Type B pancreatic cell (in vitro differentiated cells): ENCODE measurements at places on chromosomes 7 and 10.

DNA sequence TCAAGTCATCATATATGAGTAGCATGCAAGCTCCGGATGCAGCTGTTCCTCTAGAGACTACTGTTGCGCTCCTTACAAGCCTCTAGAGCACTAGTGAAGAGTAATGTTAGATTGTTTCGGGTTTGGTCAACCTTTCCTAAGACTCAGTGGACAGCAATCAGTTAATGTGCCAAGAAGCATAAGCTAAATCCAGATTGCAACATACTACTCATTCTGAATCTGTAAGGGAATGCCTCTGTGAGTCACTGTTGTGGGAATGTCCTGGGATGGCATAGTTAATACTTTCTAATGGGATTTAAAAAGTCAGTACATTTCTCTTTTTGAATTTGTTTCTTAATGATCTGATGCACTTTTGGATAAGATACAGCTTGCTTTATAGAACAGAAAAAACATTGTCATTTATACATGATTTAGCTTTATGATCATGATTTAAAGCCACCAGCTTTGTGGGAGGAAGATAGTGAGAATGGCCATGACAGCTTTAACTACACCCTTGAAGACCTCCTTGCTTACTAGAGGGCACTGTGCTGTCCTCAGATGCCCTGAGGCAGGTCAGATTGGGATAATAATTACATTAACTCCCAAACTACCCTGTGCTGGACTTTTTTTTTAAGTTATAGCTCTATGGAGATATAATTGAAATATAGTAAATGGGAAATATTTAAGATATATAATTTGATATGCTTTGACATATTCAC, 138.4 kb downstream of the SDK1 start:
- H3K4me1 ChIP-seq = no peaks in the 10 kb centered on the region
- H3K36me3 ChIP-seq = peaks cover 8% of the 10 kb centered on the region
- no peak overlapping the region for H3K27ac ChIP-seq
- H3K4me3 ChIP-seq = no peak overlapping the region
- DNase-seq = no peak
- H3K27me3 ChIP-seq = no peaks in the 10 kb centered on the region

DNA sequence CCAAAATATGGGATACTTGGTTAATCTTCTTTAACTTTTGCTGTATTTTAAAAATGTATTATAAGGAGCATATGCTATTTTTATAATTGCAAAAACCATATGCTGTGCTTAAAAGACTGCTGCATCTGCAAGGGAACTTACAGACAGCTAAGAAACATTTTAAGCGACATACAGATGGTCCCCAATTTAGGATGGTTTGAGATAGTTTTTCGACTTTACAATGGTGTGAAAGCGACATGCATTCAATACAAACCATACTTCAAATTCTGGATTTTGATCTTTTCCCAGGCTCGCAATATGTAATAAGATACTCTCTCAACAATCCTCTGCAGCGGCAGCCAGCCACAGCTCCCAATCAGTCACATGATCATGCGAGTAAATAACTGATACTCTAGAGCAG, 73.2 kb downstream of the SHTN1 start:
- no peaks in the 10 kb centered on the region for H3K4me1 ChIP-seq
- DNase-seq = no peak
- H3K4me3 ChIP-seq = no peak overlapping the region
- no peaks in the 10 kb centered on the region for H3K27me3 ChIP-seq
- H3K27ac ChIP-seq = no peak overlapping the region

GRCh38 chr7:149261316-149261828, 624 bp upstream of the ZNF783 start:
- no peaks in the 10 kb centered on the region for H3K4me1 ChIP-seq
- DNase-seq = no peak
- peaks cover 8% of the 10 kb centered on the region for H3K36me3 ChIP-seq
- peak overlapping the region; percentile 88 for H3K27ac ChIP-seq
- peak overlapping the region; percentile 89 for H3K4me3 ChIP-seq

- H3K4me1 ChIP-seq = no peaks in the 10 kb centered on the region
- no peak for DNase-seq
- no peak overlapping the region for H3K27ac ChIP-seq
- no peak overlapping the region for H3K4me3 ChIP-seq
- no peaks in the 10 kb centered on the region for H3K36me3 ChIP-seq
Observed at GRCh38 chr10:43209074-43209455, 57.8 kb downstream of the RASGEF1A start.

DNA sequence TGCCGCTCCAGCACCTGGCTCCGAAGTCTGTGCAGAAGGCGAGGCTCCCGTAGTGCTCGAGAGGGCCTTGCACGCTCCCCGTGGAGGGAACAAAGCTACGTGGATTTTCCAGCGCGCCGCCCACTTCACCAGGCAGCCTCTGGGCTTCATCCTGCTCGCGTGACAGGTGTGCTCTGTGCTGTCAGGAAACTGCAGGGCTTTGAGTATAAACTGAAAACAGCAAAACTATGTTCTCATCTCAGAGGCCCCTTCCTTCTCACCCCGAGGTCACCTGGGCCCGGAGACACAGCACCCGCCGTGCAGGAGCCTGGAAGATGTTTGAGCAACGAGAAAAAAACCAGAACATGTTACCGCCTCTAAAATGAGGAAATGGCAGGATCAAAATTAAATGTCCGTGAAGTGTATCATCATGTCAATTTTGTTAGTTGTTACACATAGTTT, 17.6 kb upstream of the GPR146 start:
- H3K4me1 ChIP-seq = peaks cover 24% of the 10 kb centered on the region
- peak overlapping the region; percentile 80 for H3K27ac ChIP-seq
- DNase-seq = no peak
- H3K36me3 ChIP-seq = no peaks in the 10 kb centered on the region
- no peaks in the 10 kb centered on the region for H3K27me3 ChIP-seq

- no peaks in the 10 kb centered on the region for H3K27me3 ChIP-seq
- peak overlapping the region; percentile 80 for H3K4me3 ChIP-seq
- peaks cover 29% of the 10 kb centered on the region for H3K4me1 ChIP-seq
- no peak overlapping the region for H3K27ac ChIP-seq
- H3K36me3 ChIP-seq = no peaks in the 10 kb centered on the region
- DNase-seq = no peak
Observed at GRCh38 chr7:30285067-30285535, 704 bp downstream of the ZNRF2 start.

DNA sequence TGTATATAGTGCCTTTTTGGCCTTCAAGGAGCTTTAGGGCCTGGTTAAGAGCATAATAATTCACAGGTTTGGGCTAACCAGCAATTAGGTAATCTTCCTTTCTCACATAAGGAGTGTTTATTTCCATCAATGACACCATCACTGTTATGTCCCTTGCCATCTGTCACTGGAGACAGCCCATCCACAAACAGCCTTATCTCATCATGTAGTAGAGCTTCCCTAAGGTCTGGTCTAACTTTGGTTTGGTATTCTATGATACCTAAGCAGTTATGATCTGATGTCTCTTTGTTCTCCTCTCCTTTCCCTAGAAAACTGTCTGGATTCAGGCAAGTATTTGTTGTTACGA, 26.4 kb downstream of the MAPK8 start:
- no peak overlapping the region for H3K4me3 ChIP-seq
- DNase-seq = no peak
- H3K4me1 ChIP-seq = no peaks in the 10 kb centered on the region

DNA sequence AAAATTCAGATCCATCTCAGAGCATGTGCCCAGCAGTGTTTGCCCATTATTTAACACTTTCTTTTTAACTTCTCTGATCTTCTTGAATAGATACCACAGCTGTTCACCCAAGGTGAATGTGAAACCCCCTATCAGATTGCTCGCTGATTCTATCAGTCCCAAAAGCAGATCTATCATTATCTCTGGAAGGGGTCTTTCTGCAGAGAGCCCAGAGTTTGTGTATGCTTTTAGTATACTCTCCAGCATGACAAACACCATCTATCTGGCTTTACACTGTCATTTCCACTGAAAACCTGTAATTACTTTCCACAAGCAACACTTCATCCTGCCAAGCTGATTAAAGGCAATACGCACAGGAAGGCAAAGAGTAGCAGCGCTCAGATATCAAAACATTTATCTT, 168.2 kb downstream of the CACNA2D1 start:
- DNase-seq = no peak
- no peaks in the 10 kb centered on the region for H3K36me3 ChIP-seq
- H3K27ac ChIP-seq = no peak overlapping the region
- H3K27me3 ChIP-seq = no peaks in the 10 kb centered on the region
- H3K4me1 ChIP-seq = peaks cover 5% of the 10 kb centered on the region

- no peak for DNase-seq
- peaks cover 27% of the 10 kb centered on the region for H3K4me1 ChIP-seq
- H3K27ac ChIP-seq = no peak overlapping the region
- peaks cover 2% of the 10 kb centered on the region for H3K27me3 ChIP-seq
Observed at GRCh38 chr7:37201876-37202198, 246.8 kb downstream of the ELMO1 start.

DNA sequence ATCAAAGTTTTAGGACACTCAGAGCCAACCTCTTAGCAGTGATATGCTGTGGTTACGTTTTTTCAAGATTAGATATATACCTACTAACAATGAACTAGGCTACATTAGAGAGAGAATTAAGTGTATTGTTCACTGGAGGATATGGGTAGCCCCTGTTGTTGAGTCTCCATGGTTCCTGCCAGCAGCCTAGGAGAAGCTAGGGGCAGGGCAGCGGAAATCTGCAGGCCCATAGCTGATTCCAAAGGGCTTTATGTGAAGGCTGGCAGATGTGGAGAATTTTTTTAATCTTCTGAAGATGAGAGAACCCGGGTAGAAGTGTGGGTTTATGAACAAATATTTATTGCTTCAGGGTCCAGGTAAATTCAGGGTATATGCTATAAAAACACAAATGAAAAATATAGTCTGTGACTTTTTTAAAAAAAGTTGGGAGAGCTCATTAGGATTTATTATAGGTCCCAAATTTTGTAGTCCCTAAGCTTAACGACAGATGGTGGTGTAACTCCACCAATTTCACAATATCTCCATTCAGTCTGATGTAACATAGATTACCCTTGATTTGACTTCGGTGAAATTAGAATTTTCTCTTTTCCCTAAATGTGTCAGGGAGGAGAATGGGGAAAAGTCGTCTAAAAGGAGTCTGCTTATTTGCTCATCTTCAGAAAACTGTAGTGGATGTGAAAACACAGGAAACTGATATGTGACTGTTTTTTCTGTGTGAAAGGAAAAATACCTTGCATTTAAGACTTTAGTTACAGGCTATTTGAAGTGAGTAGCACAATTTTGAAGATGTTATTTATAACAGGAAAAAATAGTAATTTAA, 163.0 kb upstream of the PPP1R3A start:
- peaks cover 33% of the 10 kb centered on the region for H3K4me1 ChIP-seq
- no peak for DNase-seq
- peak overlapping the region; percentile 71 for H3K4me3 ChIP-seq
- H3K27ac ChIP-seq = peak overlapping the region; percentile 31
- H3K36me3 ChIP-seq = no peaks in the 10 kb centered on the region

DNA sequence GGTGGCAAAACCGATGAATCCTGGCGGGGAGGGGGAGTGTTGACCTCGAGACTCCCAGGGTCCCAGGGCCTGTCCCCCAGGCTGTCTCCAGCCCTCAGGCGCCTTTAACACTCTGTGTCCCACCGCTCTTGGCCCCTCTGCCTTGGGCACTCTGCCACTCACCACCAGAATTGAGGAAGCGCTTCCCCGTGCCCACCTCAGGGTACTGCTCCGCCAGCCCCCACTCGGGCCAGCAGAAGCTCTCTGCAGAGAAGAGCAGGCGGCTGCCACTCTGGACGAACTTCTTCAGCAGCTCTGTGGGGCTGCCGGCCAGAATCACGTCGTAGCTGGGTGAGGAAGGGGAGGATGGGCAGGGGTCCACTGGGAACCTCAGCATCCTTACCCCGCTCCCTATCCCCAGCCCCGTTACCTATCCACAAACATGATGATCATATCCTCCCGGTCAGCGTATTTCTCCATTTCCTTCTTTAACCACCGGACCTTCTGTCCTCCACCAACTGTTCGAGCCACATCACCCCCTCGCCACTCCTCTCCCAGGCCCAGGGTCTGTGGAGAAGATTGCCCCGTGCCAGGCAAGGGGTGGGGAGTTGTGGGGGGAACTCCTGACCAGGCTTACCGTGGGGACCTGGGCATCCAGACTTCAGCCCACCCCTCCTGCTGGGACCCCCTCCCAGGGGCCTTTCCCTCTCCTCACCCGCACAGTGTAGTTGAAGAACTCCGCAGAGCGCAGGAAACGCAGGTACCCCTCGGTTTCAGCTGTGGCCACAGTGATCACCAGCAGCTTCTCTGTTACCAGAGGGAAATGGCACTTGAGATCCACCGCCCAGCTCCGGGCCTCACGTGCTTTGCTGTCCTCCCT, 1.2 kb downstream of the PLOD3 start:
- H3K36me3 ChIP-seq = peaks cover 3% of the 10 kb centered on the region
- peak overlapping the region; percentile 43 for H3K27ac ChIP-seq
- peaks cover 19% of the 10 kb centered on the region for H3K4me1 ChIP-seq
- DNase-seq = no peak
- H3K27me3 ChIP-seq = no peaks in the 10 kb centered on the region
- H3K4me3 ChIP-seq = peak overlapping the region; percentile 99

GRCh38 chr10:83603708-83604107, 535.6 kb upstream of the GHITM start:
- DNase-seq = no peak
- no peaks in the 10 kb centered on the region for H3K36me3 ChIP-seq
- no peak overlapping the region for H3K4me3 ChIP-seq
- H3K27me3 ChIP-seq = no peaks in the 10 kb centered on the region
- no peak overlapping the region for H3K27ac ChIP-seq
- peaks cover 14% of the 10 kb centered on the region for H3K4me1 ChIP-seq

DNA sequence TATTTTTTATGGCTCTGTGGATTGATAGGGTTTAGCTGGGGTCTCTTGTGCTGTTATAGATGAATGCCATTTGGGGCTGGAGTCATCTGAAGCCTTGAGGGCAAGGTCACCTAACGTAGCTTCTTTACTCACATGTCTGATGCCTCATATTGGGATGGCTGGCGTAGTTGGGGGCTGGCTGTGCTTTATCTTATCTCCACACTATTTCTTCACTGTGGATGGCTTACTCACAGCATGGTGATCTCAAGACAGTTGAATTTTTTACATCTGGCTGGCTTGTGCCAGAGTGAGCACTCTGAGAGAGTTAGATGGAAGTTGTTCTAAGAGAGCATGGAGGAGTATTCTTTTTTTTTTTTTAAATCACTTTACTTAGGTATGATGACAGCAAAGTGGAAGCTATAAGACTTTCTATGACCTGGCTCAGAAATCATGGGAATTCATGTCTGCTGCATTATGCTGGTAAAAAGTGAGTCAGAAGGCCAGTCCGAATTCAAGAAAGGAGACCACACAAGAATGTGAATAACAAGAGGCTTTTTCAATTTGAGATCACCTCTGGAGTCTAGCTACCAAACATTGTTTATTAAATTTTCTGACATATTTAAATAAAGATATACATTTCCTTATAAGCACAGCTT, 252.4 kb upstream of the TPK1 start:
- no peak overlapping the region for H3K27ac ChIP-seq
- H3K4me1 ChIP-seq = peaks cover 4% of the 10 kb centered on the region
- H3K36me3 ChIP-seq = no peaks in the 10 kb centered on the region

DNA sequence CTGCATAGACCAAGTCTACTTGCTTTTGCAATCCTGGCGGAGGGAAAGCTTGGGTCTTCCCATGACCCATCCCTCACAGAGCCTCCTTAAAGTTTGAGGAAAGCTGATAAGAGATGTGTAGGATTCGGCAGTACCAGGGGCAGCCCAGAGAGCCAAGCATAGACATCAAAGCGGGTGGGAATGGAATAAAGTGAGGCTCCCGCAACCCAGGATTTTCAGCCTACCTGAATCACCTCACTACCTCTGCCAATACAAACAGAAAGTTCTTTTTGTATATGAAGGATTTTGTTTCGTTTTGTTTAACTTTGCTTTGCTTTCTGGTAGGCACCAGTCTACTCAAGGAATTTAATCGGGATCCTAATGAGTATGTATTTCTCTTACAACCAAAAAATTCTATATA, 451.7 kb downstream of the PLXNA4 start:
- DNase-seq = no peak
- H3K4me3 ChIP-seq = no peak overlapping the region
- H3K4me1 ChIP-seq = no peaks in the 10 kb centered on the region
